H4 (cell line): ENCODE measurements at places on chromosomes 6 and 20.

- no peak for DNase-seq
Measured at GRCh38 chr20:60583741-60584140, 625.5 kb downstream of the CDH26 start.

- no peak for DNase-seq
Measured at GRCh38 chr20:36175475-36175995, 21.0 kb downstream of the EPB41L1 start.

DNA sequence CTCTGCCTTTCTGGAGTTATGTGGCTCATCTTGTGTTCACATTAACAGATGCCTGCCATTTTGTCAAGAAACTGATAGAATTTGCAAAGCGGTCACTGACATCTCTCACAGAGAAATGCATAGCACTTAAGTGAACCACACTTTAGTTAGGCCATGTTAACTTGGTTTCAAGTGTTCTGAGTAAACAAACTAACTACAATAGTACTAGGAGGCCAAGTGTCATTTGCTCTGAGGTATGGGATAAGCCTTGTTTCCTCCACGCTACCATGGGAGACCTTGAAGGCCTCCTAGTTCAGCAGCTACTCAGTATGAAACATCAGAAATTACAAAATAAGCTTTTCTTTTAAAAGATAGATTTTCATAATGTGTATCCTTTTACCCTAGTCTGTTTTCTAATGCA, 143.5 kb upstream of the MARCKS start:
- no peak for DNase-seq

GRCh38 chr6:83505356-83505755, 7.0 kb upstream of the PRSS35 start:
- DNase-seq: no peak

GRCh38 chr6:30684386-30685156, 1.9 kb downstream of the PPP1R18 start:
- peak; percentile 23 for DNase-seq

GRCh38 chr6:22437665-22438064, 131.7 kb upstream of the HDGFL1 start:
- DNase-seq: no peak

DNA sequence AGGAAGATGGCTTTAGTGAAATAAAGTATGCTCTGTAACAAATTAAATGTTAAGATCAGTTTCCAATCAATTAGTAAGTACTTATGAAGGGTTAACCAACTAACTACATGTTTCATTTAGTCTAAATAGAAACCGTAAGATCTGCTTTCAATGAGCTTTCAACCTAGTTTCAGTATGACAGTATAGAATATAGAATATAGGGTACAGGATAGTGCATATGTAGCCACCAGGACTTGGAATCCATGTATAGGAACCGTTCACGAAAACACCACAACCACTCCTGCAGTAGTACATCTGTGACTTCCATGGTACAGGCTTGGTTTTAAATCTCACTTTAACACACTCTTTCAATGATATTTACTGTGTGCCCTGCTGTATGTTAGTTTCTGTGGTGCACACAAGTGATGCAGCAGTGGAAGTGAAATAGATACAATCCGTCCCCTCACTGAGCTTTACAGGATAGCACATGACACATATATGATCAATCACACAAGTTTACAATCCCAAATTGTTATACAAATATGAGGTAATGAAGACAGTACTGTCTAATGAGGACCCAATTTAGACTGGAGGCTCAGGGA, 479.7 kb upstream of the MARCKS start:
- no peak for DNase-seq

- DNase-seq: no peak
Measured at GRCh38 chr6:36670271-36670670, 8.2 kb upstream of the CDKN1A start.

GRCh38 chr20:43911066-43911465, 3.6 kb upstream of the TOX2 start:
- no peak for DNase-seq

GRCh38 chr20:45111799-45112471, 3.0 kb downstream of the WFDC5 start:
- DNase-seq: no peak

- DNase-seq: no peak
Measured at GRCh38 chr6:34560366-34561226, 4.5 kb upstream of the SPDEF start.

DNA sequence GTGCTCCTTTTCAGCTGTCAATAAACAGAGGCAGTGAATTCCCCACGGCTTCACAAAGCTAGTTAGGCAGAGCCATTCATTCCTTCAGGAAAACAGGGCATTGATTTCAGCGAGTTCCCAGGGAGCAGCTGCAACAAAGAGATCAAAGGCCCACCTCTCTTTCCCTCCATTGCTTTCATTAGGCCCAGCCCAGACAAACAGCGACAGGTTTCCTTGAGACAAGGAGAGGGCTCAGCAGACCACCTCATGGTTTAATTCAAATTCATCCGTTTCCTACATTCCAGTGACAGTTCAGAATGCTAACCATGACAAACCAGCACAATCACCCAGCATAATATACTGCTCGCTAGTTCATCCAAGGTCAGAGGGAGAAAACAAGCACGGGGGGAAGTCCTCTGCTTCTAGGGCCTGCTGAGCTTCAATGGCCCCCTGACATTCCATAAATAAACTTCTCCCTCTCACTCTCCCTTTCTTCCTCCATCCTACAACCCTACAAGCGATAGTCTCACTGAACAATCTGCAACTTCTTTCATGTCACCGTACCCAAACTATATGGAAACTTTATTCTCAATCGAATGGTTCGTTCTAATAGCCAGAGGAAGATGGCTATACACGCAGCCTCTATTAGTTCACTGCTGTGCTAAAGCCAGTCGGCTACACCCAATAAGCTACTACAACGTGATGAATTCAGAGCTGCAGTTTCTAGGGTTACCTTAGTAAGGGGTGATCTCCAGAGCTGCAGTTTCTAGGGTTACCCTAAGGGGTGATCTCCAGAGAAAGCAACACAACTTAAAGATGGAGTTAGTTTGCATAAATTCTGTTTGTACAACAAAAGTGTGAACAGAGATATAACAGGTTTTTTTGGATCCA, 34.7 kb downstream of the PLAGL1 start:
- DNase-seq: no peak

DNA sequence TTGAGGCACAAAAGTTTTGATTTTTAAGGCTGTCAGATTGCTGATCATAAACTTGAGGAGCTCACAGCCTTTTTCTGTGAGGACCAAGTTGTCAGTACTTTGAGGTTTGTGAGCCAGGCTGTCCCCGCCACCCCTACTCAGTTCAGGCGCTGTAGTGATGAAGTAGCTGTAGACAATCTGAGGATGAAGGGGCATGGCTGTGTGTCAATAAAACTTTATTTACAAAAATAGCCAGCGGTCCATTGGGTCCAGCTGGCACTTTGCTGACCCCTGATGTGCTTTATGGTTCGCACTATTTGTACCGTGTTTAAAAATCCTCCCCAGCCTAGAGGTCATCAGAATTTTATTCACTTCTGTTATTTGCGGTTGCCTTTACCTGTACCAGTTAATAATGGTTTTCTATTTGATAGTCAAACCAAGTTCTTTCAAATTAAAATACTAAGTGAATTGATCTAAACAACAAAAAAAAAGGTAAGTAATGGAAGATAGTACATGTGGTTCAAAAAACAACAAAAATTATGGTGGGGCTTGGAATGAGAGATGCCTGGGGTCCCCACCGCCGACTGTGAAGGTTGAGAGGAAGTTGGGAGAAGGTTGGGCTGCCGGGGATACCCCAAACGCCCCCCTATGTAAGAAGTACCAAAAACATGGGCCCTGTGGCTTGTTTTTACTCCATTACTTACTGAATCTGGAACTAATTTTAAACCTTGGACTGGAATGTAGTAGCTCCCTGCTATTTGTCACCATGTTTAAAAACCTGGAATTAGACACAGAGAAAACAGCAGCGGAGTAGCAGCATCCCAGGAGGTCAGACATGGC, 123.6 kb downstream of the SYCP2 start:
- DNase-seq: no peak

DNA sequence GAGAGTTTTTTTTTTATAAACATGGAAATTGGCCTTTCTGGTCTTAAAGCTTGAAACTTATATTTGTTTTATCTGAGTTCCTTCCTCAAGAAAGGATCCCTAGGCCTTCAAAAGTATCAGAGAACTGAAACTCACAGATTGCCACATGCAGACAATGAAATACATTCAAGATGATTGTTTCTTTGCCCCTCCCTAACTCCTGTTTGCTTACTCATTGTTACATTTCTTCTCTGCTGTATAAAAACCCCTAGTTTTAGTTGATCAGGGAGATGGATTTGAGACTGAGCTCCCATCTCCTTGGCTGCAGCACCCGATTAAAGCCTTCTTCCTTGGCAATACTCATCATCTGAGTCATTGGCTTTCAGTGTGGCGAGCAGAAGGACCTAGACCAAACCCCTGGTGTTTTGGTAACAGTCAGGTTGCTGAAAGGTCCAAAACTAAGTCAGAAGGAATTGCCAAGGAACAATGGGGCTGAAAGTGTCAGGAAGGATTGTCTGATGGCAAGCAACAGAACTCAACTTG, 132.3 kb upstream of the SULF2 start:
- DNase-seq: no peak

DNA sequence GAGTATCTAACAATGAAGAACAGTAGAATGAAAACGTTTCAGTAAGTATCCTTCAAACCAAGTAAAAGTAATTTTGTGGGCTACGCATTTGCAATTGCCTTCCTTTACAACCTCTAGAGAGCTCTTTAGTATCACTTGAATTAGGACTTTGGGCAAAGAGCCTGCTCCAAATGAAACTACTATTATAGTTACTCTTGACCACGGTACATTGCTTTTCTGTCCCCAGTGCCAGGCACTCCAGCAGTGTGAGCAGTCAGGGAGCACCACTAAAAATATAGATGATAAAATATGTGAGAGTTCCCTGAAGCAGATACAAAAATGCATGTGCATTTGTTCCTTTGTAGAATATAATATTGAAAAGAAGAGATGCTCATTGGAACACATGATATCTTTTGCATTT, 450.1 kb upstream of the MANEA start:
- DNase-seq: no peak
